ENCODE measurements at places on chromosomes 7 and 10.

- DNase-seq, result no peak
Observed at GRCh38 chr10:125489731-125490130, 193.2 kb downstream of the TEX36 start.

- DNase-seq, result no peak
Observed at GRCh38 chr10:71372882-71373495, 23.7 kb upstream of the CDH23 start.

GRCh38 chr7:95609277-95609971 lies 13.1 kb upstream of the PDK4 start:
- DNase-seq, result no peak

GRCh38 chr10:102814873-102815661 lies 22.1 kb downstream of the CYP17A1 start:
- no peak for DNase-seq

- no peak for DNase-seq
Observed at GRCh38 chr7:131105294-131105798, 222.3 kb upstream of the MKLN1 start.

DNA sequence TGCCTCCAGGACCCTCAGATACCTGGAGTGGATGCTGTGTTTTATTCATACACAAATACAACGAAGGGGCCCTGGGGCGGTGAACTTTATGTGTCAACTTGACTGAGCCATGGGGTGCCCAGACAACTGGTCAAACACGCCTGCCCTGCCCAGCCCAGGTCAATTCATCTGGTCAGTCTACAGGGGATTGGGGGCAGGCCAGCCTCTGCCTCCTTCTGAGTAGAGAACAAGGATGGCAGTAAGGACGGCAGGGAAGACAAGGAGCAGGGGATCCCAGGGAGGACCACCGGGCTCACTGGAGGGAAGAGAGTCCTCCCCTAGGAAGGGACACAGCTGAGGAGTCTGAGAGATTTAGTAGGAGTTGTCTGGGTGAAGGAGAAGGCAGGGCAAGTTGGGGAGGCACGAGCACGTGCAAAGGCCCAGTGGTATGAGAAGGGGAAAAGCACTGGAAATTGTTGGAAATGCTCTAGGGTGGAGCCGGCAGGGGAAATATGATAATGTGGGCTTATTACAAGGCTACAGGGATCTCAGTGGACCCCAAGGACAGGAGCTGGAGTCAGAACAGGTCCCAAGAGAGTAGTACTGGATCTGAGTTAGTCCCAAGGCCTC lies 63.4 kb downstream of the MYL10 start:
- DNase-seq, result no peak

All from activated CD8-positive, alpha-beta memory T cell treated with anti-CD3 and anti-CD28 coated beads for 1 hour (primary cell).